Muscle of back (tissue), 13 donors: ENCODE measurements at places on chromosomes 12 and 14. TPM values are rescaled to one million over a fixed set of nuclear protein-coding genes. Genes with fewer than 3 reads are reported as not detected.

- no peak for DNase-seq
Observed at GRCh38 chr14:60945984-60946383, 34.9 kb downstream of the TRMT5 start.

- peak; percentile 45 for DNase-seq
Observed at GRCh38 chr12:9052610-9053009, 63.1 kb downstream of the A2M start.

GRCh38 chr14:33647385-33647786 lies 303.5 kb downstream of the EGLN3 start:
- DNase-seq: no peak

DNA sequence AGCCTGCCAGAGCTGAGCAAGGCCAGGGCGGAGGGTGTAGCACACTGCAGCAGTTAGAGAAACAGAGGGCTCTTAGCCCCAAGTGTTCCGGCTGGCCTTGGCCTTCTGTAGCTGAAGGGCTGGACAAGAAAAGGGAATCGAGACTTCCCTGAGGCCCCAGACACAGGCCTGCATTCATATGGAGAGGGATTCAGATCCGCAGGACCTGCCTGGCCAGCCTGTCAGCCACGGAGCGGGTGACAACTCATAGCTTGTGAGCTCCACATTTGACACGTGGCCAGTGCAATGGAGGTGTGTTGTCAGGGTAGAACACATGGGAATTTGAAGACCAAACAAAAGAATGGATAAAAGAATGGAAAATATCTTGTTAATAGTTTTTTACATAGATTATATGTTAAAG lies 182.2 kb upstream of the GSC start:
- no peak for DNase-seq

DNA sequence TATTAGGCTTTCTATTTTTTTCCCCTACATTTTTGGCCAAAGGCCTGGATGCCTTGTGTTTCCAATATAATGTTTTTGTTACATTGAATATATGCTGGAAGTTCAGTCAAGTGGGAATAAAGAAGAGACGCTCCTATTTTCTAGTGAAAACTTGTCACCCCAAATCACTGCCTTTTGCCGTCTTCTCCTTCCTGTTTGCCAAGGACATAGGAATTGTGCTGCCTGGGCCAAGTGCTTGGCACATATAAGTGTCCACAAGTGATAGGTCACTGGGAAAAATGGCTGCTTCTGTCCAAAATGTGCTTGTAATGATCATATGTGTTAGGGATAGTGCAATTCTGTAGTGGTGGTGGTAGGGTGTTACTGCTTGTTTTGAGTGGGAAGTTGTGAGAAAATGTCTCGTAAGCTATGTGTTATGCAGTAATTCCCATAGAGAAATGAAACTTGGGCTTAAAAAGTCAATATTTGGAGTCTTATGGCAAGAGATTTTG lies 11.6 kb upstream of the KCNJ8 start:
- DNase-seq: peak; percentile 89

GRCh38 chr12:122333142-122334087 lies 67.1 kb upstream of the VPS33A start:
- no peak for DNase-seq

- no peak for DNase-seq
Observed at GRCh38 chr12:52876372-52876771, 27.6 kb upstream of the KRT78 start.

DNA sequence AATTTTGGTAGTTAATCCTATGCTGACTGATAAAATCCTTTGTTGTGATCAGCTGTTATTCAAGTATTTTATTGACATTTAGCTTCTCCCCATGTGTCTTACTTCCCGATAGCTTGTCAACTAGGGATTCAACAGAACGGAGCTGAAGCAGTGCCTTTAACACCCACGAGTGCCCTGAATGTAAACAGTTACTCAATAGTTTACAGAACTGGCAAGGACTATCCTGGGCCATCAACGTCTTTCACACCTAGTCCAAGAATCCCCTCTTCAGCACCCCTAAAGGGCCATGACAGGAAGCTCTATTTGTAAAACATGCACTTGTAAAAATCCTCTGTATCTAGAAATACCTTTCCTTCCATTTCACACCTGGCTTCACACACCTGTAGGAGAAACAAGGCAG lies 45.3 kb downstream of the SETD3 start:
- DNase-seq: no peak

DNA sequence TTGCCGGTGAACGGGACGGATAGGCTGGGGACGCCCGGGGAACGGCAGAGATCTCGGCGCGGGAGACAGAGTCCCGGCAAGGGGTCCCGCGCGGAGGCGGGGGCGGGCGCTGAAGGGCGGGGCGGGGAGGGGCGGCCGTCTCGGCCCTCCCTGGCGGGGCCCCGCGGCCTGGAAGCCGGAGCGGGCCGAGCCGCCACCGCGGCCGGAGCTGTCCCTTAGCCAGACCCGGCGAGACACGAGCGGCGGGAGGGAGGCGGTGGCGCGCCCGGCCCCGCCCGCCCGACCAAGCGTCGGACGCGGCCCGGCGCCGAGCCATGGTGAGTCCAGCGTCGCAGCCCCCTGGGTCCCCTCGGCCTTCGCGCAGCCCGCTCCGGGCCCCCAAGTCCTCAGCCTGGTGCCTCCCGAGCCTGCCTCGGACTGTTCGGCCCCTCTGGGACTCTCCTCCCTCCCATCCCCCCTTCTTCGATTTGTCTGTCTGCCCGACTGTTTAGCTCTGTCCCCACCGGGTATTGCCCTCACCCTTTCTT lies at the start of gene ARHGEF40:
Gene ARHGEF40, plus strand, starts transcription at position 222 of the 527 bp plus-strand sequence. Its CDS starts 93 bp downstream, at position 315.
- DNase-seq: peak; percentile 78

DNA sequence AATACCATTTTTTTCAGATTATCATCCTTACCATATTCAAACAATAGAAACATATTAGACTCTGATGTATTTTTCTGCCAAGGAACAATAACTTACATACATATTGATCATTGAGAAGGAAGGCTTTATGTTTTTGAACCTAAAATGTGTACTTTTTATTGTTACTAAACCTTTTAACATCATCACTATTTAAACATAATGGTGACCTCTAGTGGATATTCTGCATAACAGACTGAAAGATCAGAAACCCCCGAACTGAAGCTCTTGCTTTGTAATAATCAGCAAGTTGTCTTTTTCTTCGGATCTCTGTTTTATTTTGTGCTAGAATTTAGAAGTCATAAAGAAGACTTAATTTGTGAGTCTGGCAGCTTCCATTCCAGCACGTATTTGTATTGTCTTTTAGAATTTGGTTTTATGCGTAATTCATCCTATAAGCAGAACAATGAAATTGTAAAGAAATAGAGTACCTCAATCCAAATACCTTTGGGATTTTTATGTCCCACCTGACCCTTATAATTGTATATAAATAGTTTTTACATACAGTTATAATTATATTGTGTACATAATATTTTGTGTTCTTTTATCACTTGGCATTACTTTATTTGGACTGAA lies 125.9 kb upstream of the ATF1 start:
- no peak for DNase-seq

GRCh38 chr12:120978296-120979219 lies at the start of gene HNF1A:
Gene HNF1A, plus strand, starts transcription at chr12:120978543. Its CDS starts 226 bp downstream, at chr12:120978769.
- no peak for DNase-seq

DNA sequence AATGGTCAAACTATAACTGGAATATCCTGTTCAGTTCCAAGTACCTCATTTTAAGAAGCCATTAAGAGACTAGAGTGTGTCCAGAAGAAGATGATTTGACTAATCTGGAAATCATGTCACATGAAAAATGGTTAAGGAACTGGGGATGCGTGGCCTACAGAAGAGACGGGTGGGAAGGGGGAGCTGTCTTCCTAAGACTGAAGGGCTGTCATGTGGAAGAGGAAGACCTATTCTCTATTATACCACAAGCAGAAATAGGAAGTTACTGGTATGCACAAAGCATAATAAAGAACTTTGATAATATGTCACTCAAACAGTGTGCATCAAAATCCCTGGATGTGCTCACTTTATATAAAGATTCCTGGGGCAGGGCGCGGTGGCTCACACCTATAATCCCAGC lies 50.3 kb downstream of the HECTD4 start:
- no peak for DNase-seq

DNA sequence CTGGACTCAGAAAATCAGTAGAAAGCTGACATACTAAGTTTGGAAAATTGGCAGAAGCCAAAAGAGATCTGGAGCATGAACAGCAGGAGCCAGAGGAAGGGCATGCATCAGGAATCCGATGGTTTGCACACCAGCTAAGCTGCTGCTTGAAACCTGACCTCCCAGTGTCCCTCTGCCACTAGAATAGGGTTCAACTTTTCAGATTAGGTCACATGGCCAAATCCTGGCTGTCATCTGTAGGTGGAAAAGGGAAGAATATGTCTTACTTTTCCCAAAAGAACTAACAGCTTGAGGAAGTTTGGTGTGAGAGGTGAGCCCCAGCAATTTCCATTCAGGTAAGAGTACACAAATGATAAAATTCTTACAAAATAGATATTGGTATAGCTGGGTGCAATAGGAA lies 732.6 kb downstream of the RERGL start:
- DNase-seq: no peak

The PTPN21 gene
- polyA plus RNA-seq: 53.0 TPM

The KLRK1 gene
- polyA plus RNA-seq: 0.60 TPM

The KLRC3 gene
- not detected for polyA plus RNA-seq
